ENCODE measurements at places on chromosomes 2 and 18.
A peak's percentile ranks its signal among the peaks of the same experiment; 100 is the strongest.

- DNase-seq, result no peak
Observed at GRCh38 chr2:26534098-26534864, 56.4 kb upstream of the OTOF start.

GRCh38 chr2:205803500-205803899 lies 121.2 kb downstream of the NRP2 start:
- DNase-seq, result no peak

- peak; percentile 15 for DNase-seq
Observed at GRCh38 chr2:95058989-95059641, 33.6 kb downstream of the MAL start.

DNA sequence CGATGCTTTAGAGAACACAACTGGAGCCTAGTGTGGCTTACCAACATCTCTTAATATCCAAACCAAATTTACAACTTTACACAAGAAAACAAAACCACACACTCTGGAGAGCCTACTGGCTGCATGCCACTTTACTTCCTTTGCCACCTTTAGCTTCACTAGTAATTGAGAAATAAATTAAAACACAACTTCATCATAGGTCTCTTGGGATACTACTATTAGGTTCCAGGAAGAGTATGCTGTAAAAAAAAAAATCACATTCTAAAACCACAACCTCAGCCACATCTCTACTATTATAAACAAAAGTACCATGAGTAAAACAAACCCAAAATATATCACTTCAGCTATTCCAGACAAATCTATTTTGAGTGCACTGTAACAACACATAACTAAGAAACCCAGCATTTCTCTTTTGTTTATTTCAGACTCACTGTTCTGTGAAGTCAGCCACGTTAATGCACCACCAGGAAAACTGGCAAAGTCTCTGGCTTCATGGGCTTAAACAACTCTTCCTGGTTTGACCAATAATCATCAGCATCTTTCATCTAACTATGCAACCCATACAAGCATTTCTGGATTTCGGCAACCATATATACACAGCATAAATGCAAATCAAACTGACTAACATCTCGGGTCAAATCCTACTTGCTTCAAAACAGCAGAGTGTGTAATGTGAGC lies 59.1 kb downstream of the REV1 start:
- no peak for DNase-seq

- DNase-seq, result no peak
Observed at GRCh38 chr18:7766346-7766745, 199.2 kb downstream of the PTPRM start.

DNA sequence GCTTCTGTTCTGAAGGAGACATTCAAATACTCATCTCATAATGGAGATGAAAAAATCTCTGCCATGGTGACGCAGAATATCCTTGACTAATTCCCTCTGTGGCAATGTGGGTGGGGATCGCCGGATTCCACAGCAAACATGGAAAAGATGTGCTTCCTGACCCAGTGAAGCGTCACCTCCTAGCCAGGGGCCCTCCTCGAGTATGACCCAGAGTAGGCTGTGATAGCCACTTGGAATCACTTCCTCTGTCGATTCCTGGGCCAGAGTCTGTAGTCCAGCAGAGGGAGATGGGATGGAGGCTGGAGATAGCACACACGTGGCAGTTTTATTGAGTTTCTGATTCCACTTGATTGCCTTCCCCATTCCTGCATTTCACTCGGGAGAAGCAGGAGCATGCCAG lies 36.8 kb downstream of the DRC1 start:
- DNase-seq, result no peak

DNA sequence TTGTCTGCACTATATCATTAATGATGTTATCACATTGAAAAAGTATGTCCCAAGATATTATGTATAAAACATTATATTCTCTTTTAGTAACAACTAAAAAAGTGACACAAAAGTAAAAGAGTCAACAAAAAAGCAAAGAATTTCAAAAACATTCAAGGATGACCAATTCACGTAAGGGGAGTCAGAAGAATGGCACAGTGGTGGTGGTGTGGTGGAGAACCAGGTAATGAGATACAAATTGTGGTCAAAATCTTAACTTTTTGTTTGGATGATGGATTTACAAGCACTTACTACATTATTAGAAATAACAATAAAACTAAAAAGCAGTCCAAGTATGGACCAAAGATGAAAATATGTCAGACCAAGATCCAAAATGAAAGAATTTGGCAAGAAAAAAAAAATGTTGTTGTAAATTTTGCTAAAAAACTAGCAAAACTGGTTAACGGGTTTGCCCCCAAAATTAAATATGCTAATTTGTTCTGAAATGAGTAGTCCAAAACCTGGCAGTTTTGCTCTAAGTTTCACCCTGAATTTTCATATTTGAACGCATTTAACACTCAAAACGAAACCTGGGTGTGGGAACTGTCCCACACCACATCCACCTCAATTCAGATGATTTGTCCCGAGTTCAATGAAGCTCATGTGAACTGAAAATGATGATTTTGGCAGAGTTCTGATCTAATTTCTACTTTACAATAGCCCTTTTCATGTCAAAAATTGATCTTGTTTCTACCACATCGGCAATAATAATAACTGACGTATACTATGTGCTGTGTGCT lies 135.8 kb downstream of the IKZF2 start:
- no peak for DNase-seq

GRCh38 chr2:134674687-134675086 lies 44.1 kb downstream of the TMEM163 start:
- no peak for DNase-seq

DNA sequence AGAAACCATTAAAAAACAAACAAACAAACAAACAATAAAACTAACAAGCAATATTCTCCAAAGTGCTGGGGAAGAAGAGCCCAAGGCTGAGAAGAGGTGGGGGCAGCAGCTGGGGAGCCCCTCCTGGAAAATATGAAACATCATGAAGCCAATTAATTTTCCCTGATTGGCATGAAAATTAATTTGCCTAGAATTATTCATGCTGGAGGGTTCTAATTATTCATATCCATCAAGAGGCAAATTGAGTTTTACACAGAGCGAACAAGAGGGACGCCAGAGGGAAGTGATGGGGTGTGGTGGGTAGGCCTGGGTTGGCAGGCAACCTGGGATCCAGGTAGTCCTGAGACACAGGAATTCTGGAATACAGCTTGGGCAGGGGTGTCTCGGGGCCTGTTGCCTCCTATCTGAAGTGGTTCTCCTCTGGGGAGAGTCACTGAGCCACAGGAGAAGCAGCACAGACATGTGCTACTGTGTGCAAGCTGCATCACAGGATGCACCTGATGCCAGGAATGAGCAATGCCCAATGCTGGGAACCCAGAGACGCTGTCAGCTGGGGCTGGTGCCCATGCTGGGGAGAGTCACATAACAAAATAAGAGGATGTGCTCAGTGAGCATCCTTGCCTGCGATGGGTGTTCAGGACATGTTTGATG lies 100.5 kb downstream of the TEX51 start:
- no peak for DNase-seq

DNA sequence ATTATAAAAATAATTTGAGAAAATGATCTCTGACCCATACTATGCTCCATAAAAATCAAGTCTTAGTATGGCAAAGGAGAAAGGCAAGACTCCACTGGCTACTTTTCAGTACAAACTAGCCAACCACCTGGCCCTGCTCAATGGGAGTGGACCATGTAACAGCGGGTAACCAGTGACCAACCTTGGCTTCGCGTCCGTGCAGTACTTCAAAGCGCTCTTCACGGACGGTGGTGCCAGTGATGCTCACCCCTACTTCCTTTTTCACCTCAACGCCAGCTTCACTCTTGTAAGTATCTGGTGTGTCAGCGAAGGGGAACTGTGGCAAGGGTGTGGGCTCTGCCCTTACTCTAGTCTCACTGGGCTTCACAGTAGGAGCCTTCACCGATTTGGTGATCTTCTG lies 23.3 kb downstream of the TTN start:
- DNase-seq, result no peak
